Astrocyte of the cerebellum (primary cell): ENCODE measurements at places on chromosomes 5 and 9.

- no peak for DNase-seq
Measured at GRCh38 chr5:170691657-170692056, 91.9 kb upstream of the GABRP start.

- no peak for DNase-seq
Measured at GRCh38 chr9:70927530-70927929, 193.9 kb downstream of the TRPM3 start.

- no peak for DNase-seq
Measured at GRCh38 chr5:62143268-62144229, 162.5 kb upstream of the KIF2A start.

- DNase-seq: no peak
Measured at GRCh38 chr9:128068386-128069205, 564 bp downstream of the SLC25A25 start.
